ENCODE measurements at places on chromosomes 3 and 15.

DNA sequence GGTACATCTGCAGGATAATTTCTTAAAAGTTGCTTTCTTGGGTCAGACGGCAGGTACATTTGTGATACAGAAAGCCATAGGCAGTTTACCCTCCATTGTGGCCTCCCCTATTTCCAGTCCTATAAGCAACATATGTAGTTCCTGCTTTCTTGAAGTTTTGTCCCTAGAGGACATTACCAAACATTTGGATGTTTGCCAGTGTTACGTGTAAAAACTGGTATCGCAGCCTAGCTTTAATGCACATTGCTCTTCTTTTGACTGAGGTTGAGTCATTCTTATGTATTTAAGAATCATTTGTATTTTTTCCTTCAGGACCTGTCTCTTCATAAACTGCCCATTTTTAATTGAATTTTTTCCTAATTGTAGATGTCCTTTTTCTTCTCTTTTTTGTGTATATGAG lies 114.3 kb downstream of the DIPK2A start:
- DNase-seq = no peak

DNA sequence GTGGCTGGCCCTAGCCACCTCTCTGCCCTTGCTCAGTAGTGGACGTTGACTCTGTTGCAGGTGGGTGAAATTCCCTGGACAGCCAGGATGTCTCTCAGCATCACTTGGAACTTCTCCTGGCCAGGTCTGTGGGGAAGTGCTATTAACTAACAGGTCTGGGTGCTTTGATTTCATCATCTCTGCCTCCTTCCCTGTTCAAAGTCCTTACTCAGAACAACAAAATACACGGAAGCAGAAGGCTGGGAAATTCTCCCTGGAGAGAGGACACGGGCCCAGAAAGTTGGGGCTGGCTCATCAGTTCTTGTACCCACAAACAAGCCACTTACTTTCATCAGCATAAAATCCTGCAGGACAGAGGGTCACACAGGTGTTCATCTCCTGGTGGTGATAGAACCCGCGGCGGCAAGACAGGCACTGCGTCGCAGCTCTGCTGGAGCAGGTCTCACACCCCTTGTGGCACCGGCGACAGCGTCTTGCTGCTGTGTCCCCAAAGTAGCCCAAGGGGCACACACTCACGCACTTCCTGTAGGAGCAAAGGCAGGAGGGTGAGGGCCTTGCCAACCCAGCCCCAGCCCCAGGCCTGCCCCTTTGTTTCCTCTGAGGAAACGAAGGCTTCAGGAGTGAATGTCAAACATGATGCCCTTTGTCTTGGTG lies 29.6 kb upstream of the SNRPA1 start:
- DNase-seq = no peak

- no peak for DNase-seq
Measured at GRCh38 chr3:157499342-157499963, 3.8 kb downstream of the VEPH1 start.

DNA sequence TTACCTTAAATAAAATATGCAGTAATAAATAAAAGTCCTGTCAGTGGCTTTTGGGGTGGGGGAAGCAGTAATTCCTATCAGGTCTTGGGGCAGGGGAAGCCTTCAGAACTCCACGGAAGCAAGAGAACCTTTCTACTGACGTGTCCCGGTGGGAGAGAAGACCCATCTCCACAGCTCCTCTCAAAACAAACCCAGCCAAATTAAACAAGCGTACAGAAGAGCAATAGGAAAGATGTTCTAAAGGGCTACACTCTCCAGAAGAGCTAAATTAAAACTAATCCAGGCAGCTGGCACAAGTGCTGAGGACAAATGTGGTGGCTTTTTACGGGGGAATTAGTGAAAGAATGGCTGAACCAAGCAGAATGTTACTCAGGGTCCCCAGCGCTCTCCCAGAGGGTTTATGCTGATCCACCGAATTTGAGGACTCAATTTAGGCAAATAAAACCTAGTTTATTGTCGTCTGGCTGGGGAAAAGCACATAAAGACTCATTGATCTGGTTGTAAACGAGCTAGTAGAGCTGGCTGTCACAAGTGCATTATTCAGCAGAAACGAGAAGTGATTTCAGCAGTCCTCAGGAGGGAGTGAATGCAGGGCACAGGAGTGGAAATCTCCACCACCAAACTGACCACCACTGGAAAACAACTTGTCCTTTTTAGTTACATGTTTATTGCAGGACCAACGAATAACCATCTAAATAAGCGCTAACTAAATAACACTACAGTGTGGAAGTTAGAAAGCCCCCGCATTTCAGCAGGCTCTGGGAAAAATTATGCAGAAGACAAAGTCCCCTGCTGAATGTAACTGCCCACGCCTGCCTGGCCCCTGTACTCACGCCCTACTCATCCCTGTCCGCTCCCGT lies 13.5 kb downstream of the BFSP2 start:
- no peak for DNase-seq

GRCh38 chr15:30928076-30928475 lies 24.4 kb downstream of the FAN1 start:
- no peak for DNase-seq

DNA sequence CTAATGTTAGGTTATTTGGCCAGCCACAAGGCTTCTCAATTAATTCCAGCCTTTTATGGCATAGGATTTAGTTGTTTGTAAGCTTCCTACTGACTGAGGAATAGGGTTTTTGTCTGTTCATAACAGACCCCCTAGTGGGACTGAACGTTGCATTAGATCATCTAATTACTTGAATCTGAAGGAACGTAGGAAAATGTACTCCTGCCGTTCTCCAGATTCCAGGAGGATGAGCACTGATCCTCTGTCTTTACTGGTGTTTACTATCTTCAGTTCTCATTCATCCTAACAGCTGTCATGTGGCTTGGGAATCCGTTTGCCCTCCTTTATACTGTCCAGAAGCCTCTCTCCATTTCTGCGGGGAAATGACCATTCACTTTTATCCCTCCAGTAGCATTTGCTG lies 52.7 kb downstream of the RAD54L2 start:
- no peak for DNase-seq

- DNase-seq = no peak
Measured at GRCh38 chr3:150324788-150325187, 83.3 kb upstream of the TSC22D2 start.

DNA sequence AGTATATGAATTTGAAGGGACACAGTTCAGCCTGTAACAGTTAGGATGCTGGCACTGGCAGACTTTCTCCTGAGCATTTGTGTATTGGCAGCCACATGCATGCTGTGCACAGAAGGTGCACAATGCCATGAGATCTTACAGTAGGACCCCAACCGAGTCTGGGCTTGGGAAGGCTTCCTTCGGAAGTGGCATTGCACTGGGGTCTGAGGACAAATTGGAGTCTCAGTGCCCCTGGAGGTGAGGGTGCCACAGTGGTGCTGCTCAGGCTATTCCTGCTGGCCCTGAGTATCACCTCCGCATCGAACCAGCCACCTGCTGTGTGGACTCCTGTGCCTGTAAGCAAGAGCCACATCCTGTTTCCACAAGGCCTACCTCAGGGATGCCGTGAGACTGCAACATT lies 99.5 kb downstream of the DNAJB8 start:
- no peak for DNase-seq

DNA sequence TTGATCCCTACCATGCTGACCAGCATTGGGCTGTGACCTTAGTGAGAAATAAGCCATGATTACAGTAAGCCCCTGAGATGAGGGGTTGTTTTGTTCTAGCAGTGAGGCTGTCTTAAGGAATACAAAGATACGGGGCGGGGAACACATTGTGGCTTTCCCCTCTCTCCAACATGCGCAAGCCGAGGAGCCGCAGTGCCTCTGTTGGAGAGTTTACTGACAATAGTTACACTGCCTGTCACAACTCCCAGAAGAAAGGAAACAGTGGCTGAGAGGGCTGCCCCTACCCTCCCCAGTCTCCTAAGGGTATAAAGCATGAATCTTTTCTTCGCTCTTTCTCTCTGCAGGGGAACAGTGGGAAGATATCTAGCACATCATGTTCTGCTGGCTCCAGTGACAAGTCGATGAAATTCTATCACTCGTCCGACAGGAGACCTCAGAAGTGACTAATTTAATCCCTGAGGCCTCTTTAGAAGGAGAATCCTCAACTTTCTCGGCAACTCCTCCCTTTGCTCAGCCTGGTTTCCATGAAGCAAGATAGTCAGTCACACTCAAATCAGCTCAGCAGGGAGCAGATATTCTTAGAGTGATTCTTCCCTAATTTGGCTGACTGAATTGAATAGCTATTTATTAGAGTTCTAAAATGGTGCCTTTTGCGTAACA lies 409.0 kb upstream of the PROK2 start:
- DNase-seq = no peak

- no peak for DNase-seq
Measured at GRCh38 chr3:138397983-138398382, 36.4 kb upstream of the ESYT3 start.

DNA sequence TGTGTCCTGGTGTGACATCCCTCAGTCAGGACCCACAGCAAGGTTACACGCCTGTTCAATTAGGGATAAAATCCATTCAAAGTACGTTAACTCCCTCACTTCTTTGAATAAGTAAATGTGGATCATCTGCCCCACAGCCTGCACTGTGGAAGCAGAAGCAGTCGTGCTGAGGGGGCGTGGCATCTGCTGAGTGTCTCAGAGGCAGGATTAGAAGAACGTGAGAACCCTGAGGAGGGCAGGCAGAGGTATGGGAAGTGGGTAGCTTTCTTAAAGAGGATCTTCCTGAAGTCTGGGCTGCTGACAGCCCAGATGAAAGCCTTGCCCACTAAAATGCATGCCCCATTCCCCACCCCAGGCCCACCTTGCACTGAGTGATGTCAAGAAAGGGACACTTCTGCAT lies 28.5 kb downstream of the CRABP1 start:
- no peak for DNase-seq

- no peak for DNase-seq
Measured at GRCh38 chr3:25043177-25043576, 384.9 kb upstream of the RARB start.

- DNase-seq = no peak
Measured at GRCh38 chr3:12132881-12133280, 25.8 kb downstream of the TIMP4 start.

GRCh38 chr15:25718169-25718536 lies 145.0 kb downstream of the ATP10A start:
- DNase-seq = no peak

DNA sequence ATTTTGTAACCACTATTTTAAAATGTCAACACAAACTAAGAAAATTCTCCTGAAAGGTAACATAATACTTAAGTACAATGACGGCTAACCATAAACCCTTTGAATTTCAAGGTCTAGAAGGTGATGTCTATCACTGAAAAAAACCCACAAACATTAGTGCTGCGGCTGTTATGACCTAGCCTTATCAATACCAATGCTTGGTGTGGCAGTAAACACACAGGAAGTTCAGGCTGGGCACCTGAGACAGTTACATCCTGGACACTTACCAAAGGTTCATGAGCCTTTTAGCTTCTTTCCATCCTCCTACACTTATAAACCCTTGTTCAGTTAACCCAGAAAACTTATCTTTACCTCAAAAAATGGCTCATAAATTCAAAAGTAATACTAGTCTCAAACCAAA lies 5.8 kb downstream of the HSPBAP1 start:
- DNase-seq = no peak

Measured in activated T-helper 9 cell treated with anti-CD3 and anti-CD28 coated beads, Interleukin-2, amount 50 U/mL, for 16 hours (primary cell).